NCI-H1694 (cell line): ENCODE measurements at places on chromosomes 6 and 20.

DNA sequence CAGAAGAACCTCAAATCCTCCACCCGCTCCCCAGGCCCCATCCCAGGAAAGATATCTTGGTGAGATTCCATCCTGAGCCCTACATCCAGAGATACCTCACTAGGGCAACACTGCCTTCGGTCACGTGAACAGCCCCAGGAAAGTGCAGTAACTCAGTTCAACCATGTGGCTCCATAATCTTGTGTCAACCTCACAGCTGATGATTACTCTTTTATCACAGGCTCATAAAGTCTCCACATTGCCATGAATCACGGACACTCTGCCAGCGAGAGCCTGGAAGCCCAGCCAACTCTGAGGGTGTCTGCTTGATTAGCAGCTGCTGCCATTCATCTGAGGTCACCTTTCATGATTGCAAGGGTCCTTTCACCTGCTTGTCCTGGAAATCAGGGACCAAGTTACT lies 175.8 kb upstream of the LRFN2 start:
- no peak for DNase-seq

- no peak for DNase-seq
Measured at GRCh38 chr6:139591075-139591865, 216.8 kb upstream of the CITED2 start.

GRCh38 chr20:48731536-48731935 lies 96.3 kb downstream of the PREX1 start:
- peak; percentile 85 for DNase-seq

DNA sequence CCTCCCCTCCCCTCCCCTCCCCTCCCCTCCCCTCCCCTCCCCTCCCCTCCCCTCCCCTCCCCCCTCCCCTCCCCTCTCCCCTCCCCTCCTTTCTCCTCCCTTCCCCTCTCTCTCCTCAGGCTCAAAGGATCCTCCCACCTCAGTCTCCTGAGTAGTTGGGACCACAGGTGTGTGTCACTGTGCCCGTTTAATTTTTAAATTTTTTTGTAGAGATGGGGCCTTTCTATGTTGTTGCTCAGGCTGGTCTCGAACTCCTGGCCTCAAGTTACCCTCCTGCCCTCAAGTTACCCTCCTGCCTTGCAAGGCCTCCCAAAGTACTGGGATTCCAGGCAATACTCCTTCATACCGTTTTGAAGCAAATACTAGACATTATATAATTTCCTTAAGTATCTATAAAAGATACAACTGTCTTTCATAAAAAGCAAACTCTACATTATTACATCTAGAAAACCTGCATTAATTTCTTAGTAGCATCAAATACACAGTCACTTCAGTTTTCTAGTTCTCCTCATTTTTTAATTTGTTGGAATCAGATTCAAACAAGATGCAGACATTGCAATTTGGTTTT lies 39.8 kb downstream of the NCOA3 start:
- DNase-seq, result no peak

GRCh38 chr20:1505361-1505760 lies 14.1 kb upstream of the SIRPB2 start:
- DNase-seq, result no peak

GRCh38 chr6:157246048-157246630 lies 77.2 kb downstream of the TMEM242 start:
- no peak for DNase-seq

DNA sequence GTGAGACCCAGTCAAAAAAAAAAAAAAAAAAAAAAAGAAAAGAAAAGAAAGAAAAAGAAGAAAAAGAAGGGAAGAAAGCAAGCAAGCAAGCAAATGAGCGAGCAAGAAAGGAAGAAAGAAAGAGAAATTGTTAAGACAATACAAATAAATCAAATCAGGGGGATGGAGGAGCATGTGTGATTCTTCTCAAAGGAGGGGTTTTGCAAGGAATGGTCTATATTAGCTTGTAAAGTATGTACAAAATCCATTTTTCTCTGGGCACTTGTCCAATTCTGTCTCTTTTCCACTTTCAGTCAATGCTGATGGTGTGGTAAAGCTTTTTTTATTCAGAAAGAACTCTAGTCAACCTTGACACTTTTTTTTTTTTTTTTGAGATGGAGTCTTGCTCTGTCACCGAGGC lies 133.7 kb upstream of the TNFAIP3 start:
- DNase-seq, result no peak

DNA sequence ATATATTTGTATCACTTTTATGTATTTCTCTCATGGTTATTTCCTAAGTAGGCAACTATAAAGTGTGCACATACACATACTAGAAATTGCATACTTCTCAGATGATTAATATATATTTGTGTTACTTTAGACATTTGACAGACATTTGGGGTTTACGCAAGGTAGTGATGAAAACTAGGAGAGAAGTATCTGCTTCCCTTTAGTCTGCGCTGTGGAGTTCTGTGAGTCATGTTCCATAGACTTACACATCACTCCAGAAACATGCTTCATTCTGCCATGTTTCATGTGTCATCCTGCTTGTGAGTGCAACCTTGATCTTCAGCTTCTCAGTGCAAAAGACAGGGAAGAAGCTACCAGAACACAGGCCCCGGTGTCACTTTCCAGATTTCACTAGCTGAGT lies 200.7 kb upstream of the BMP2 start:
- no peak for DNase-seq

DNA sequence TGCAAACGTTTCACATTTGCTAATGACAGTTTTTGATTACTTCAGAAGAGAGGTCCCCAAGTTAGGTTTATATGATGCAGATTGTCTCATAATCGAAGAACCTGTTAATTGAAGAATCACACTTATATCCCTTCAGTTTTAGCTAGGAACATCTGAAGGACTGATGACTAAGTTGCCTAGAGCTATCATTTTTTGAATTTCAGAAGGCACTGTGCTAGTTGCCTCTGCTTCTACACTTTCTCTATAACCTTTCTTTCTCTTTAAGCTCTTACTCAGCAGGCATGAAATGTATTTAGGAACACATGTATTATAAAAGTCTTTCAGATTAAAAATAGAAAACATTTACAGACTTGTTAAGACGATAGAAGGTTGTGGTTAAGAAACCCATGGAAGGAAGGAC lies 14.4 kb upstream of the GJE1 start:
- no peak for DNase-seq

GRCh38 chr6:160265869-160266476 lies 7.4 kb upstream of the SLC22A2 start:
- DNase-seq, result no peak

GRCh38 chr6:53309901-53310300 lies 38.8 kb downstream of the ELOVL5 start:
- no peak for DNase-seq
